ENCODE measurements at places on chromosomes 7 and 10.

DNA sequence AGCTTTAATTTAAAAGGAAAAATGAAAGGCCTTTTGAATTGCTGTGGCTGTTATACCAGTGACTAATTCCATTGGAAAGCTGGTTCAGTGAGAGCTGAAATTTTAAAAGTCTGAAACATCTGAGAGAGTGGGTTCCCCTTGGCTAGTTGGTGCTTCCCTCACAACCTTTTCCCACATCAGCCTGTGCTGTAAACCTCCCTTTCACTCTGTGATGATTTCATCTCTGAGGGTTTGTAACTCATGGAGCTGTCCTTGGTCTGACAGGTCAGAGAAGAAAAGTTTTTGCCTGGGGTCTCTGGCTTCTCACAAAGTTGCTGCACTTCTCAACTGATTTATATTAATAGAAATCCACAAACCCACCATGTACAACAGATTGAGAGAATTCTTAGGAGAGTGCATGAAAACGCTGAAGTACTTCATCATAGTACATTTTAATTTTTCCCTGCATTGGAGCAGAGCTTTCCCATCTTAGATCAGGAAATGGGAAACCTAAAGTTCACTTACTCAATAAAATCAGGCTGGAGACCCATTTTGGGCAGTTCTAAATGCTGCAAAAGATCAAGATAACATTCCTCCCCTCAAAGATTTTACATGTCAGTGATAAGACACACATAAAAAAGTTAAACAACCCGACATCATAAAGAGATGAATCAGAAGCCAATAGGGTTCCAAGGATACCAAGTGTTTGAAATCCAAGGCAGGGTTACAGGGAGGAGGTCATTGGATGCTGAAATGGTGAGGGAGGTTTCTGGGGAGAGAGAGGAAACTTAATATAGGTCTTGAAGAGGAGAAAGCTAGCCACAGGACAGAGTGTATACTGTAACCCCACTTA, 157.0 kb upstream of the MKLN1 start:
- DNase-seq: peak; percentile 71

DNA sequence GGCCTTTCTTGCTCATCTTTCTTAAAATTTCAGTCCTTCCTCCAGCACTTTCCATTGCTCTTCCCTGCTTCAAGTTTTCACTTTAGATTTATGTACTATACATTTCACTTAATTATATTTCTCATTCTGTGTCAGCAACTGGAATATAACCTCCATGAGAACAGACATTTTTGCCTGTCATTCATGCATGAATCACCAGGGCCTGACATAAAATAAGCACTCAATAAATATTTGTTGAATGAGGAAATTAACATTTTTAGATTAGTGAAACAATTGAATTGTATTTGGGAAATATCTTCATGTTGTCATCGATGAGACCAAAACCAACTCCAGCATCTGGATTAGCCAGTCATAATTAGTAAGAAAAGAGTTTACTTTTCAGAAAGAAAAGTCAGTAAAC, 6.1 kb downstream of the SAMD9L start:
- peak; percentile 38 for DNase-seq

- no peak for DNase-seq
These were observed 27.8 kb downstream of the A1CF start for GRCh38 chr10:50857579-50857978.

DNA sequence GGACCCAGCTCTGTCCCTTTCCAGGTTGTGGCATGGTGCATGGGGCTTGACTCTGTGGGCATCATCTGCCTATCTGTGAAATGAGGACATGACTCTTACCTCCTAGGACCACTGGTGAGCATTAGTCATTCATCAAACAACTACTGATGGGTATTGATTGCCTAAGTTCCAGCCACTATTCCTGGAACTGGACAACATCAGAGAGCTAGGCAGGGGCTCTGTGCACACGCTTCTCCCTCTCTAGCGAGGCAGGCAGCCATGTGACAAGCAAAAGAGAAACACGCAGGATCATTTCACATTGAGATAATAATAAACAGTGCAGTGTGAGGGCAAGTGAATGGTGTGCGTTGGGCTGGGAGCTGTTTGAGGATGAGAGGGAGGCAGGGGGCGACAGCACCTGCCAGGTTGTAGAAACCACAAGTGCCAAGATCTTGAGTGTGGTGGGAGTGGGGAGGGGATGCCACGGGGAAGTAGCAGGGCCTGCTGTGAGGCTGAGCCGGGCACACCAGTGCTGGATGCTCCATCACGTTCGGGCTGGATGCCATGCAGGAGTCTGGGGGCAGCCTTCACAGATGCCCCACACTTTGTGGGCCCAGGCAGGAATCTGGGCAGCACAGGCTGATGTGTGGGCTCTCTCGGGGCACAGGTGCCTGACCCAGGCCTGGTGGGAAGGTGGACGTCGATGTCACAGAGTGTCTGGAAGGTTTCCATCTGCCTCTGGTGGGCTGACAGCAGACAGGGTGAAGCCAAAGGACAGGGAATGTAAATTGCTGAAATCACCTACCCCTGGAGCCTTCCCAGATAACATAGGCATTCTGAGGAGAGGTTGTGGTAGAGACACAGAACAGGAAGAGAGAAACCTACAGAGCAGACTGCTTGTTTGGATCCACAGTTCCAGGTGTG, 405.5 kb downstream of the RPS24 start:
- no peak for DNase-seq
